ENCODE measurements at places on chromosomes 11 and 22.

GRCh38 chr11:86476109-86476861, 101.6 kb downstream of the CCDC81 start:
- no peak for DNase-seq

GRCh38 chr11:96149743-96150555, 193.0 kb downstream of the MAML2 start:
- no peak for DNase-seq

DNA sequence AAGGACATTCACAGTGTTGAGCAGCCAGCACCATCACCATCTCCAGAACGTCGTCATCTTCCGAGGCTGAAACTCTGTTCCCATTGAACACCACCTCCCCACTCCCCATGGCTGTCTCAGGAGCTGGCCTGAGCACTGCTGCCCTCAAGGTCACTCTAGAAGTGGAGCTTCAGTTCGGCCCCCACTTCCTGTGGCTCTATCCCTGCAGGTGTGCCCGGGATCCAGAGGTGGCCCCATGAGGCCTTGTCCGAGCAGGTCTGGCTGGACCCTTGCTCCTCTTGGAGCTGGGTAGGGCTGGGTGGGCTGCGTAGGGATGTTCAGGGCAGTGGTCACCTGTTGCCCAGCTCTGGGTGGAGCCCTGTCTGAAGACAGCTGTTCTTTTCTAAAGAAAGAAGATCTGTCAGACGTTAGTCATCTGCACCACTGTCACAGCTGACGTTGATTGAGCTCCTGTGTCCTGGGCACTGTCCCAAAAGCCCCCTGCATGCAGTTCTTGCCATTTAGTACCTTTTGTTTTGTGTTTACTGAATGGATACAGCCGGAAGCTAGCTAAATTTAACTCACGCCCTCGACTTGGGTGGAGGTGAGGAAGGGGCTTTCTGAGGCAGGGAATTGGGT, 75.5 kb upstream of the CLDN5 start:
- DNase-seq: no peak

- no peak for DNase-seq
Measured at GRCh38 chr11:6962141-6962540, 35.9 kb downstream of the ZNF215 start.

DNA sequence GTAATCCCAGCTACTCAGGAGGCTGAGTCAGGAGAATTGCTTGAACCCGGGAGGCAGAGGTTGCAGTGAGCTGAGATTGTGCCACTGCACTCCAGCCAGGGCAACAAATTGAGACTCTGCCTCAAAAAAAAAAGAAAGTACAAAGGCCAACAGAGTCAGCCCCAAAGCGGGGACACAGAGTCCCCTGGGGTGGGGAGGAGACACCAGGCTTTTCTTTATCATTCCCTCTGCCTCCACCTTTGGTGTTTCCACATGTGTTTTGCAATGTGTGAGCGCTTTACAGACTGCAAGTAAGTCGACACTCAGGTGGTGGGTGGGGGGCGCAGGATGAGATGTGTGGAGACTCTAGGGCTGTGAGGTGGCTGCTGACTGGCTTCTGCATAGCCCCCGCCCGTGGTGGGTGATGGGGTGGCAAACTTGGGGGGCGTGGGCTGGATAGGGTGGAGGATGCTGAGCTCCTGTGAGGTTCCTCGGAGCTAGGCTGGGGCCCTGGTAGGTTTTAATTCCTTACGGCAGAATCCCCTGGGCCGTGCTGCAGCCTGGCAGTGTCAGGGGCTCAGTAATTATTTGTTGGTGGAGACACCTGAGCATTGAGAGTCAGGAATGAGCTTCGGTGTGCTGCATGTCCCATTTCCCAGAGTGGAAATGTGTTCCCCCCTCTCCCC, 177.2 kb downstream of the CTTN start:
- DNase-seq: no peak

GRCh38 chr11:38060920-38061319, 1462.9 kb upstream of the RAG2 start:
- DNase-seq: no peak

DNA sequence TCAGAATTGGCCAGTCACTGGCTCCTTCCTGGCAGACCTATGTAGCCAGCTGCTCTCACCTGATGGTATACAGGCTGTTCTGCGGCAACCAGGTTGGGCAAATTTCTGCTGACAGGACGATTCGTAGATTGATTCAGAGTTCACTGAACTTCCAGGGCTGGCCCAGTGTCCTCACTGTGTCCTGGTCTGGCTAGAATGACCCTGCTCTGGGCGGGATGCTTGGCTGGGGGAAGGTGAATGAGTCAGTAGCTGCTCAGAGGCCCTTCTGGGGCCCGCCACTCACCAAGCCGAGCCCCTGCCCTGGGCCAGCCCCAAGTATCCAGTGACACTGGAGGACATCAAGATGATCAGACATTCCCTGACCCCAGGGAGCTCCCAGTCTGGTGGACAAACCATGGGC, 62.9 kb upstream of the WNT11 start:
- no peak for DNase-seq

DNA sequence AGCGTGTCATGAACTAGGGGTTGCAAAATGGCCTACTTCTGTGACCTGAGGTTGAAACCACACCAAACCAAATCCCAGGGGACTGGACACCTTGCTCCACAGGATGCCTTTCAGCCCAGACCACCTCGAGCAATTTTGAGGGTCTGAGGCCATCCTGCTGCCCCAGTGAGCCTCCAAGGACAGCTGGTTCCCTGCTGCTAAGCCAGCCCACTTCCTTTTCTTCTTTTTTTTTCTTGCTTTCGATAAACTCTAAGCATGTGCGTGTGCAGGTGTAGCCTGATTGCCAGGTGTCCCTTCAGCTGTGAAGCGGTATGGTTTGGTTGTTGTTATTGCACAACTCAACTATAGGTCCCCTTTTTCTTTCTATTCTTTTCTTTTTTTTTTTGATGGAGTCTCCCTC, 2.7 kb downstream of the CRYBB1 start:
- no peak for DNase-seq

DNA sequence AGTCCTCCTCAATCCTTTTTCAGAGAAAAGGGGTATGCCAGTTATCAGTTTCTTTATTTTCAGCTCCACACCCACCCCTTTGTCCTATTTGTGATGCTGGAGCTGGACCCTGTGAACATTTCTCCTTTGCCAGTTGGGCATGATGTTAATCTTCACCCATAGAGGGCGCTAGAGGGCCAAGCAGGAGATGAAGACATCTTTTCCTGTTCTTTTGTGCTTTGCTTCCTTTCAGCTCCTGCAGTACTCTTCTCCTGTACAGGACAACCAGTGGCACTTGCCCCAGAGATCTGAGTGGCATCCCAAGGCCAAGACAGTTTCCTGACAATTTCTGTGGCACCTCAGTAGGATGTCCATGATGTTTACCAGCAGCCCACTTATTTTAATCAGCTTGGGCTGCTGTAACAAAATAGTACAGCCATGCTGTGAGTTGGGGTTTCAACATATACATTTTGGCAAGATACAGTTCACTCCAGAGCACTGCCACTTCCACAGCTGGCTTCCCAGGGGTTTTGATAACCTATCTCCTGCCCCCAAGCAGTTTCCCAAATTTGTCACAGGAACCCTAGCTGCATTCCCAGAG, 4.6 kb downstream of the SAA2 start:
- peak; percentile 60 for DNase-seq

DNA sequence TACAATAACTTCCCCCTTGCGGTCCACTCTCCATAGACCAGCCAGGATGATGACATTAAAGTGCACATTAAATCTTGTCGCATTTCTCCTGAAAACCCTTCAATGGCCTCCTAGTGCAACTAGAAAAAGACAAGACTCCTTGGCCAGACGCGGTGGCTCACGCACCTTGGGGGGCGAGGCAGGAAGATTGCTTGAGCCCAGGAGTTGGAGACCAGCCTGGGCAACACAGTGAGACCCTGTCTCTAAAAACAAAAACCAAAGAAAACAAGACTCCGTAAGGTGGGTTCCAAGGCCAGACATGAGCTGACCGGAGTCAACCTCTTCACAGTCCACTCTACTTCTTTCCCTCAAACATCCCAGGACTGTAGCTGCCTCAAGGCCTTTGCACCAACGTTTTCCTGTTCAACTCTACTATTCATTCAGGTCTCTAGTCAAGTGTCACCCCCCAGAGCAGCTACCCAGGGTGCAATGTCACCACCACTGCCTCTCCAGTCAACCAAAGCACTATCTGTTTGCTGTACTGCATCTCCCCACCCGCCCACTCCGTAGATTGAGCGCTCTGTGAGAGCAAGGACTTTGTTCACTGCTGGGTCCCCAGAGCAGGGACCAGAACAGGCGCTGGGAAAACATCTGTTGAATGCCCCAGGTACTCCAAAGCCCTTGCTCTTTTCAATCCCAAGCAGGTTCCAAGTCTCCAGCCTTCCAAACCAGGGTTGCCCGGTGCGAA, 739 bp downstream of the ZMAT5 start:
- no peak for DNase-seq

GRCh38 chr11:2209900-2210321, 38.3 kb upstream of the TH start:
- DNase-seq: no peak

- no peak for DNase-seq
Measured at GRCh38 chr11:79022265-79022664, 418.6 kb downstream of the TENM4 start.

DNA sequence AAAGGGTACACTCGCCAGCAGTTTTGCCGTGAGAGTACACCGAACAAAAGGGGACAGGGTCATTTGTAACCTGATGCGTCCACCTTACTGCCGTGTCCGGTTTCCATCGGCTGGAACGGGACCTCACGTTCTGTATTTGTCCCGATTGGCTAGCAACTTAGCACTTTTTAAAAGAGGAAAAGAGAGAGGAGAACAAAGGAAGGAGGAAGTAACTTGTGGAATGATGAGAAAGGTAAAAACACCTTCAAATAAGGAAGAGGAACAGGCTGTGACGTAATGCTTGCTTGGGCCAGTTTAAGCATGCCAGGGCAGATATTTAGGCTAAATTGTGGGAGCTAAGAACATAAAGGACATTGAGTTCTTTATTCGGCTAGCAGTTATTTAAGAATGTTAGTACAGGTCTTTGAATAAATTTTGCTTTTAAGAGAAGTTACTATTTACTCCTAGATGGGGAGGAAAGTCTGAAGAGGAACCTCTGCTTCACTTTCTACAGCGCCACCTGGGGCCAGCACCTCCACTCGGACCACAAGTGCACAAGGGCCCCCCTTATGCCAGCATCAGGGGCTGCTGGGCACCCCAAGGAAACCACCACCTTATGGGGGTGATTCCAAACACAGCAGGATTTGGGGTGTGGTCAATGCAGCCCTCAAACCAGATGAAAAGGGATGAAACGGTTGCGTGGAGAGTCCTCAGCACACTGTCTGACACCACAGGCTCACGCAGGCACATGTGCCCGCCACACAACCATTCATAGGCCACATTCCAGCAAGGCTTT, 5.8 kb downstream of the ARSA start:
- DNase-seq: peak; percentile 31

Measured in CD4-positive, alpha-beta T cell treated with Interferon alpha-2 for 1 hour (primary cell).